Kidney (tissue), 22 donors: ENCODE measurements at places on chromosomes 4 and X. TPM values are rescaled to one million over a fixed set of nuclear protein-coding genes. Genes with fewer than 3 reads are reported as not detected.

DNA sequence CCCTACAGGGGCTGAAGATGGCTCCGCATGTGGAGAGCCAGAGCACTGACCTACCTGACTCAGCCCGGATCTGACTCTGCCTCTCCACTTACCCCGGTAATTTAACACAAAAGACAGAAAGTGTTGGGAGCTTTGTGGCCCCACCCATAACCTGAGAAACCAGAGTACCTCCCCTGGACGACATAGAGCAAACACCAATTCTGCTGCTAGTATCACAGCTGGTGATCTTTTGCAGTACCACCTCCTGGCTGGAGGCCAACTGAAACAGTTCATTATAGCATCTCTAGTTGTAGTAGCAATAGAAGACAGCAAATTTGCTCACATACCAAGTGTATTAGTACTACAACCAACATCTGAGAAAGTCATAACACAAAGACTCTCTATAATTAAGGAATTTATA, 443.9 kb downstream of the KLHL4 start:
- H3K27me3 ChIP-seq, result no peaks in the 10 kb centered on the region
- no peak overlapping the region for H3K4me3 ChIP-seq
- DNase-seq, result no peak
- no peaks in the 10 kb centered on the region for H3K4me1 ChIP-seq
- H3K27ac ChIP-seq, result no peak overlapping the region

DNA sequence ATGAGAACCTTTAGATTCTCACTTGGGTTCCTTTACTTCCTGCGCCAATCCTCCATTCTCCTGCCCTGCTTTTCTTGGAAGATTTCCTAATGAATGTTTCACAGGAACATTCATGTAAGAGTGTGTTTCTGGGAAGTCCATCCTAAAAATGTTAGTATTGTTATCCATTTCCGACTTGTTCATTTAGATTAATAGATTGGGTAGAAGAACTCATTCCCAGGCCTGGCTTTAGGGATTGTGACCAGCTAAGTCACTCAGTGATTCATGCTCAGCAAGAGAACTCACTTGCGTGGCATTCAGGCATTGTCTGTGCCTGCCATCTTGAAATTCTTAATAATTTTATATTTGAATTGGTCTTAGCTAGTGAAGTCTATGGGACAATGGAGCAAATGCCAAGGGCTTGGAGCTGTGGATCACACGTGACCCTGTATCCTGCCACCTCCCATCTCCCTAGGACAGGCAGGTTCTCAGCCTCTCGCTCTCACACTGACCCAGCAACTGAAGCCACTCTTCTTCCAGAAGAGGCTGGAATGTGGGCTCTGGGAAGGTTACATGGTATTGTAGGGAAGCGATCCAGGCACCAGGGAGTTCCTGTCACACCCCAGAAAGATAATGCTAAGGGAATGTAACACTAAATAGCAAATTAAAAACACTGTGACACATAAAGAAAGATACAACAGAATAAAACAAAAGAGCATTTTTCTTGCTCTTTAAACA, 562.1 kb downstream of the TMA16 start:
- DNase-seq, result no peak
- H3K4me1 ChIP-seq, result no peaks in the 10 kb centered on the region
- no peak overlapping the region for H3K4me3 ChIP-seq
- no peaks in the 10 kb centered on the region for H3K27me3 ChIP-seq
- H3K27ac ChIP-seq, result no peak overlapping the region

DNA sequence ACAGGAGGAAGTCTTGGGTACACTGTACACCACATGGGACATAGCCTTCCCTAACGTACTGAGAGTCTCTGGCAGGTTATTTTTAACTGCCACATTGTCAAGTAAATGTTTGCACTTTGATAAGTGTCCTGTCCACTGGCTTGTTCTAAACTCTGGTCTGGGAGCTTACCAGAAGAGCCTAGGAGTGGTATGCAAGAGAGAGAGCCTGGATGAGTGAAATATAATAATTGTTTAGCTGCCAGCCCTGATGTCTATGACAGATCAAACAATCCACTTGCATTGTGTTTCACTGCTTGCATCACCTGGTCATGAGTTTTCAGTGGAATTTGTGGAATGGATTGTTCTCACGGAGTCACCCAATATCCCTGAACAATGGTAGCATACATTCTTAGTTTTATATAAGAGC, 91.6 kb downstream of the SHROOM3 start:
- no peaks in the 10 kb centered on the region for H3K27me3 ChIP-seq
- H3K4me3 ChIP-seq, result no peak overlapping the region
- no peaks in the 10 kb centered on the region for H3K36me3 ChIP-seq
- no peak for DNase-seq

Gene EMCN
- total RNA-seq, result 48.1 TPM

DNA sequence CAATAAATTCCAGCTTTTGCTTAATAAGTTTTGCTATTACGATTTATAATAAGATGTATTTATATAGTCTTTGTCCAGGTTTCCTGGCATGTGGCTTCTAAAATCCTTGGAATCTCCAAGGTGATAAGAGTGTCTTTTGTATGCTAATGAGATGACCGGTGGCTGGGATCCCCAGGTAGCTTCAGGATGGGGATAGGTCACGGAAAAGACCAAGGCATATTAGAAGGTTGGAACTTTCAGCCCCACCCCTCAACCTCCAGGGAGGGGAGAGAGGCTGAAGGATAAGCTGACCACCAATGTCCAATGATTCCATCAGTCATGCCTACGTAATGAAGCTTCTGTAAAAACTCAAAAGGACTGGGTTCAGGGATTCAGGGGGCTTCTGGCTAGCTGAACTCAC, 41.7 kb downstream of the SMIM20 start:
- no peak for DNase-seq
- H3K36me3 ChIP-seq, result no peaks in the 10 kb centered on the region
- H3K27ac ChIP-seq, result no peak overlapping the region

- H3K4me1 ChIP-seq, result no peaks in the 10 kb centered on the region
- DNase-seq, result no peak
- no peak overlapping the region for H3K27ac ChIP-seq
- H3K4me3 ChIP-seq, result no peak overlapping the region
- H3K27me3 ChIP-seq, result no peaks in the 10 kb centered on the region
- no peaks in the 10 kb centered on the region for H3K36me3 ChIP-seq
These were observed 48.9 kb downstream of the SLC34A2 start for GRCh38 chr4:25704516-25704915.

DNA sequence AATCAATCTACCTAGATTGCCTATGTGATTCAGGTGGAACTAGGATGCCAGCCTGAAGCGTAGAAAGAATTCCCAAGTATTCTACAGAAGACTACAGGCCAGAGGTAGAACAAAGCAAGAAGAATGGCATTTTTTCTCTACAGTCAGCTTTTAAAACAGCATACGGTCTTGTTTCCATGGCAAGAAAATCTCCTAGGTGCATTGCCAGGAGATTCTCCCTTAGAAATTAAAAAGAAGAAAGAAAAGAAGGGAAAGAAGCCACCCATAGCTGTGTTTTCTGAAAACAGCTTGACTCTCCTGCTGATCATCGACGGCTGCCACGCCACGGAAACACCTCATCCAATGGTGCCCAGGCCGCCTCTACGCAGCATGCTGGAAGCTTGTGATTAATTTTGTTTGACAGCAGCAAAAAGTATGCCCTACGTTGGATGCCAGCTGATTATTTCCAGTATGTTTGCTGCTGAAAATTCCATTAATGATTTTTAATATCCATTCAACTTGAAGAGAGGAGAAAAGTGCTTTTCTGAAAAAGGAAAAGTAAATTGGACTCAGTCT, 24.1 kb downstream of the ANK2 start:
- H3K36me3 ChIP-seq, result no peaks in the 10 kb centered on the region
- H3K4me1 ChIP-seq, result no peaks in the 10 kb centered on the region
- H3K27me3 ChIP-seq, result no peaks in the 10 kb centered on the region
- no peak for DNase-seq

Gene AFP
- not detected for total RNA-seq

Gene TLR2
- 59.5 TPM for total RNA-seq

Gene PRRG3
- 0.44 TPM for total RNA-seq

DNA sequence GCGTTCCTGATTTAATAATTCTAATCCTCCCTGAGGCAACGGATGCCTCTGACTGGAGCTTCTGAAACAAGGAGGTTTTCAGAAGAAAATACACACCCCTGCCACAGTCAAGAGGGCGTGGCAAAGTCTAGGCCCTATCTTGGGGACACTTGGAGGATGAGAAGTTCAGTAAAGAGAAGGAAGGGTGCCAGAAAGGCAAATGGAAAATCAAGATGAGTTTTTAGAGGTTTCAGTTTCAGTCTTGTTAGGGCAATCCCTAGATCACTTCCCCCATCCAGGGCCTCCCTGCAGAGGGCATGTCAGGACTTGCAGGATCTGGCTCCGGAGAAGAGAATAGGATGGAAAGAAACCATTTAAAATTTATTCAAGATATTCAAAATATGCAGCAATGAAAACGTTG, 28.5 kb upstream of the FGF2 start:
- H3K27me3 ChIP-seq, result no peaks in the 10 kb centered on the region
- peak overlapping the region; percentile 47 for H3K27ac ChIP-seq
- no peaks in the 10 kb centered on the region for H3K4me1 ChIP-seq
- no peak overlapping the region for H3K4me3 ChIP-seq
- peak; percentile 7 for DNase-seq

Gene LYAR
- total RNA-seq, result 6.6 TPM

- H3K27ac ChIP-seq, result no peak overlapping the region
- no peak for DNase-seq
- H3K4me3 ChIP-seq, result no peak overlapping the region
- H3K4me1 ChIP-seq, result no peaks in the 10 kb centered on the region
These were observed 15.6 kb upstream of the BBS12 start for GRCh38 chr4:122716825-122717448.
